ENCODE measurements at places on chromosomes 2 and 18.

GRCh38 chr2:439556-440402, 151.9 kb upstream of the ALKAL2 start:
- peak; percentile 61 for DNase-seq

DNA sequence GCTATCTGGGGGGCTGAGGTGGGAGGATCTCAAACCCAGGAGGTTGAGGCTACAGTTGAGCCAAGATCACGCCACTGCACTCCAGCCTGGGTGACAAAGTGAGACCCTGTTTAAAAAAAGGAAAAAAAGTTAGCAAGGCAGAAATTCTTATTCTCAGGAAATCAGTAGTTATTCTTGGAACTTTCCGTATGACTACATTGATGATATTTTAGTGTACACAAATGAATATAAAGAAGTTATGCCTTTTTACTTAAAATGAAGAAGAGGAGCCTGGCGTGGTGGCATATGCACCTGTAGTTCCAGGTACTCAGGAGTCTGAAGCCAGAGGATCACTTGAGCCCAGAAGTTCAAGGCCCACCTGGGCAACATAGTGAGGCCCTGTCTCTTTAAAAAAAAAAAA, 7.4 kb downstream of the SPDYA start:
- no peak for DNase-seq

GRCh38 chr2:190315273-190315672, 4.4 kb downstream of the HIBCH start:
- DNase-seq: no peak

GRCh38 chr18:58481321-58482180, 147.3 kb downstream of the ALPK2 start:
- no peak for DNase-seq

DNA sequence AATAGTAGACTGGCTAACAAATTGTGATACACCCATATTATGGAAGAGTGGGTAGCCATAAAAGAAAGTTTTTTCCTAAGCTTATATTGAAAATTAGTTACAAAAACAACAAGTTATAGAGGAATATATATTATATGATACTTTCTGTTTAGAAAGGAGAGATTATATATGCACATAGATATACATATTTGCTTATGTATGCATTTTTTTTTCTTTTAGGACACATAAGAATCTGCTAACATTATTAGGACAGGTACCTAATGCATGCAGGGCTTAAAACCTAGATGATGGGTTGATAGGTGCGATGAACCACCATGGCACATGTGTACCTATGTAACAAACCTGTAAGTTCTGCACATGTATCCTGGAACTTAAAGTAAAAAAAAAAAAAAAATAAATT, 179.6 kb upstream of the KCNJ3 start:
- no peak for DNase-seq

DNA sequence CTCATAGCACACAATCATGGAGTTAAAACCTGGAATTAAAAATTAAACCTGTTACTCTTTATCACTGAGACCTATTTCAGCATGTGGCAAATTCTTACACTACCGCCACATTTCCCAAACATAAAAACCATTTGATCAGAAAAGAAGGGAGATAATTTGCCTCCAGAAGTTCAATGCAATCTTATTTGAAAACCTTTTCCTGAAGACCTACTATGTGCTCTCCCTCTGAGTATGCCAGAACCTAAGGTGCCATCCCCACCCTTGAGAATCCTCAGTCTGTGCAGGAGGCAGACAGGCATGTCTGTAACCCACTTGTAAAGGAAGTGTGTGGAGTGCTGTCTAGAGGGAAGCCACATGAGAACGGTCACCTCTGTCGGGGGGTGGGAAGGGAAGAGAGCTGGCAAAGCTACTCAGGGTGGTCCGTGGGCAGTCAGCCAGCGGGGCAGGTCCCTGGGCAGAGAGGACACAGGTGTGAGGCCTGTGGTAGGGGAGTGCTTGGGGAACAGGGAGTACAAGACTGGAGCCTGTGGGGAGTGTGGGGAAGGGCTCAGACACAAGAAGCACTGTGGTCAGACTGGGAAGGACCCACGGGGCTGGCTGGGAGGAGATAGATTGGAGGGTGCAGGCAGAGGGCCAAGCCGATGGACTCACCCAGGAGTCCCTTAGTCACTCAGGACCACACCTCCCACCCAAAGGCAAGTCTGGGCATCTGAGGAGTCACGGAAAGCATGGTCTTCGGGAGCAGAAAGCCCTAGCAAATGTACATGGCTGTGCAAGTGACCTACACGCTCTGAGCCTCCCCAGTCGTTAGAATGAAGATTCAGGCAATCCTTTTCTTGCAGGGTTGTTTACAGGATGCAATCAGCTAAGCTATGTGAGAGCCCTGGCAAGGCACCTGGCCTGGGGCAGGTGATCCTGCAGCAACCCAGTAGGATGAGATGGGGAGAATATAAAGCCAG, 22.8 kb downstream of the CRACDL start:
- no peak for DNase-seq

- no peak for DNase-seq
These were observed 76.6 kb upstream of the ZNF516 start for GRCh38 chr18:76571689-76572088.

GRCh38 chr2:72415781-72416475, 268.3 kb upstream of the CYP26B1 start:
- no peak for DNase-seq

DNA sequence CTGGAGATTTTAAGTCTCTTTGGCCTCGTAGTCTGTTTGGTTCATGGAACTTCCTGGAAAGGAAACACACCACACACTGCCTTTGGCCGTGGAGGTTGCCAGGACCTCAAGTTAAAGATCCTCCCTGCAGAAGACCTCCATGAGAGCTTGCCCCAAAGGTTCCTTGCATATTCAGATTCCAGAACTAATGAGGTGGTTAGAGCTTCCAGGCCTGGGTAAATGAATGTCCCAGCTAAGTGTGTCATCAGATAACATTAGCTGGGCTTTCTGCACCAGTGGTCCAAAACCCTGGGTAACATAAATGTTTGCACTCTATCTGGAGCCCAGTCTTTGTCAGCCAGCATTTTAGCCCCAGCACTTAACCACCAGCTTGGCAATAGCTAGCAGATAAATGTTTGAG, 122.1 kb upstream of the EML6 start:
- DNase-seq: no peak

GRCh38 chr2:105782646-105783045, 37.9 kb downstream of the NCK2 start:
- no peak for DNase-seq

- DNase-seq: no peak
These were observed 4.7 kb upstream of the ORC2 start for GRCh38 chr2:200968162-200968561.

GRCh38 chr2:114010001-114010400, 120.1 kb downstream of the ACTR3 start:
- no peak for DNase-seq

DNA sequence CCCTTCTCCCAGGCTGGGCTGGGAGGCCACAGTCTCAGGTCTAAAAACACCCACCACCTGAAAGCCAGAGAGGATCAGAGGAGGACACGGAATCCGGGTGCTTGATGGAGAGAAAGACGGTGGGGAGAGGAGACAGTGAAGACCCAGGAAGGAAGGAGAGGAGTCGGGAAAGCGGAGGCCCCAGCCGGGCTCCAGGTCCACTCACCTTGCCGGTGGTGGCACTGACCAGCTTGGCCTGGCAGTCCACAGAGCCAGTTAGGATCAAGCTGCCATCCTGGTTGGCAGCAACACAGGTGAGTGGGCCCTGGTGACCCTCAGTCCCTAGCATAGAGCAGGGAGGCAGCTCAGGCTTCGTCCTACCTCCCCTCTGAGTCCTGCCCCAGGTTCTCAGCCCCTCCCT, 4.3 kb downstream of the AAMP start:
- DNase-seq: no peak

- DNase-seq: no peak
These were observed 346.3 kb upstream of the TNP1 start for GRCh38 chr2:217206016-217206725.

DNA sequence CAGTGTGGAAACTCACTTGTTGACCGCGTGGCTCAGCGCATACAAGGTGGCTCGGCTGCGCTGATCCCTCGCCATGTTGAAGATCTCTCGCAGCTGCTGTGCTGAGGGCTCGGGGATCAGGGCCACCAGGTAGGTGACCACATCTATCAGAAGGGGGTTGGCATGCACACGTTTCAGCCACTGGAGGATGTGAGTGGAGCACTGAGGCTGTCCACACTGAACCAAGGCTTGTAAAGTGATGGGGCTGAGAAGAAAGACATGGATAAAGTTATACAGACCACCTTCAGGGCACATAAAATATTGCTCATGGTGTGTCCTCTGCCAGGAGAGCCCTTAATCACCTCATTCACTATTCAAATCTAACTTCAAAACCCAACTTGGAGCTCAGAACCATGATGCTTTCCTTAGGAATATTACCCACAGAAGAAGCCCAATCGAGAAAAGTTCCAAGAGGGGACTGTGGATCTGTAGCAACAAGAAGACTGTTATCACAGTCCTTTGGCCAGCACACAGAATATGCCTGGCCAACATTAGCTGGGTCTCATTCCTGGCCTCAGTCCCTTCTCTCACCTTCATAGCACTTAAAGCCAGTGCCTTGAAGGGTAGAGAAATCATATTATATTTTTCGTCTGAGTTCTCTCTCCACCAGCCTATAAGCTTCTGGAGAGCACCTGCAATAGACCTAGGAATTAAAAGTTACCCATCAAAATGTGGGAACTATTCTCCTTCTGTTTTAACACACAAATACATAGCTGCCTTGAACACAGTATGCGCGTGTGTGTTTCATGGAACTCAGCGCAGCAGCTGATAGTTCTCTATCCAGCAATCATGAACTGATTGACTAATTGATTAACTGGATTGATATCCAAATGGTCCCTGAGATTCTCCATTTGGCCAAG, 11.3 kb downstream of the APOB start:
- DNase-seq: no peak

- DNase-seq: no peak
These were observed 42.0 kb downstream of the CROCC2 start for GRCh38 chr2:240948086-240948485.

DNA sequence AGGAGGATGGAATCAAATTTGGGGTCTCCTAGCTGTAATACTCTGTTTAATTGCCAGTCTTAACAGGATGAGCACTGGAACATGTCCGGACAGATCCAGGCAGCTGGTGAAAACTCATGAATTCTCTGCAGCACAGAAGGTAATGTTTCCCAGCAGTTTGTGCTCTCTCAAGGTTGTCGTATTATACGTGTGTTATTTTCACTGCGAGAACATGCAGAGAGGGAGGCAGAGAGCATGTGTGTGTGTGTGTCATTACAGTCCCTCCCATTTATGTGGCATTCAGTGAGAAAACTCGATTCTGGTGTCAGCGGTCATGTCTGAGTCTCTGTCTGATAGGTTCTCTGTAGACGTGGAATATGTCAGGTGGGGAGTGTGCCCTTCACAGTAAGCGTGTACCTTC, 150.2 kb upstream of the POU3F3 start:
- DNase-seq: no peak

DNA sequence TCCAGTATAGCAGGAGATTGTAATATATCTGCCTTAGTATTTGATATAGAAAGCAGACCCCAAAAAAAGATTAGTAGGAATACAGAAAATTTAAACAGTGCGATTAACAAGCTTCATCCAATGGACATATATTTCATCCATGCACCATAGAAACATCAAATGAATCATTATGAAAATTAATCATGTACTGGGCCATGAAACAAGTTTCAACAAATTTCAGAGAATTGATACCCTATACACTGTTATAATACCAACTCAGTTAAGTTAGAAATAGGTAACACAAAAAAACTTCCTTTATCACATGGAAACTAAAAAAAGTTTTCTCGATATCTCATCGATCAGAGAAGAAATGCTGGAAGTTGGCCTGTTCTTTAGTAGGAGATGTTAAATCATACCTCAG, 192.1 kb upstream of the STON1 start:
- no peak for DNase-seq

DNA sequence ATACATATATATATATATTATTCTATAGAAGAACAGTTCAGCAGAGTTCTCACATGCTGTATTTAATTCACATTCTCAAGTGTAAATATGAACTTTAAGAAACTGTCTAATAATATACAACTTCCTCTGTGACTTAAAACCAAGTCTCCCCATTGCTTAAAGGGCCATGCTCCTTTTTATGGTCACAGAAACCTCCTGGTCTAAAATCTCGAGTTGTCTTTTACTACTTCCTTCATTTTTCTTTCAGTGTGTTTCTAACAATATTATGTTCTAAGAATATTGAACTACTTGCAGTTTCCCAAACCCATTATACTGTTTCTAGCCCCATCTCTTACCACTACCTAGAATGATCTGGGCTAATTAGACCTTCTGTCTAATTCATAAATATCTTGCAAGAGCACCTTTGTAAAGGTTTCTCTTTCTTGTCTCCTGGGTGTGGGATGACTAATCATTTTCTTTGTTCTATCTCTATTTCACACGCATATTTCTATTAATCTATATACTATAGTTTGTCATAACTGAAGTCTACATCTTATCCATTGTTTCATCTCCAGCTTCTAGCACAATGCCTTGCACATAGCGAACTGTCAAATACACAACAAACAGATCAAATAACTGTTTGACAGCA, 48.8 kb downstream of the ERBB4 start:
- no peak for DNase-seq

DNA sequence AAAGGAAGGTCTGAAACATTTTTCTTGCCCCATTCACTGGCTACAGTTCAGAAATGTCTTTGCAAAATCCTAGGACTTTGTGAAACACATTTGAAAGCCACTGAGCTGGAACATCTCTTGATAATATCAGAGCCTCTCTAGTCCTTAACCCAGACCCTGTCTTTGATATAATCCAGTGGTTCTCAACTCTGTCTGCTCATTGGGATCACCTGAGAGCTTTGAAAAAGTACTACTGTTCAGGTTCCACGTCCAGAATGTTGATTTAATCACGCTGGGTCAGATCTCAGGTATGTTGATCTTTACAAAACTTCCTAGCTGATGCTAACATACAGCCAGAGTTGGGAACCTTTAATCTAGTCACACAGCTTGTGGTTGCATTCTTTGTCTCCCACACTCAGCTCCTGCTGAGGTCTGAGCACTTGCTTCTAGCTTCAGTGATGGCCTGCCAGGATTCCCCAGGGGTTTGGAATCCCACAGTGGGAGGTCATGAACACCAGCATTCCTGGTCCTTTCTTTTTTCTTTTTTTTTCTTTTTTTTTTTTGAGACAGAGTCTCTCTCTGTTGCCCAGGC, 262.7 kb downstream of the SETBP1 start:
- DNase-seq: no peak

All from Ammon's horn (tissue), 1 donor.